Stimulated activated CD4-positive, alpha-beta T cell treated with anti-CD3 and anti-CD28 coated beads, Interleukin-4, amount 100 ng/mL, for 48 hours (primary cell): ENCODE measurements at places on chromosomes 1 and 21.

GRCh38 chr21:28142697-28143096 is 850.0 kb downstream of the LTN1 start:
- DNase-seq, result no peak

GRCh38 chr1:176800978-176801513 is 338.1 kb downstream of the PAPPA2 start:
- no peak for DNase-seq

- no peak for DNase-seq
Observed at GRCh38 chr1:180192172-180192571, 37.5 kb downstream of the QSOX1 start.

DNA sequence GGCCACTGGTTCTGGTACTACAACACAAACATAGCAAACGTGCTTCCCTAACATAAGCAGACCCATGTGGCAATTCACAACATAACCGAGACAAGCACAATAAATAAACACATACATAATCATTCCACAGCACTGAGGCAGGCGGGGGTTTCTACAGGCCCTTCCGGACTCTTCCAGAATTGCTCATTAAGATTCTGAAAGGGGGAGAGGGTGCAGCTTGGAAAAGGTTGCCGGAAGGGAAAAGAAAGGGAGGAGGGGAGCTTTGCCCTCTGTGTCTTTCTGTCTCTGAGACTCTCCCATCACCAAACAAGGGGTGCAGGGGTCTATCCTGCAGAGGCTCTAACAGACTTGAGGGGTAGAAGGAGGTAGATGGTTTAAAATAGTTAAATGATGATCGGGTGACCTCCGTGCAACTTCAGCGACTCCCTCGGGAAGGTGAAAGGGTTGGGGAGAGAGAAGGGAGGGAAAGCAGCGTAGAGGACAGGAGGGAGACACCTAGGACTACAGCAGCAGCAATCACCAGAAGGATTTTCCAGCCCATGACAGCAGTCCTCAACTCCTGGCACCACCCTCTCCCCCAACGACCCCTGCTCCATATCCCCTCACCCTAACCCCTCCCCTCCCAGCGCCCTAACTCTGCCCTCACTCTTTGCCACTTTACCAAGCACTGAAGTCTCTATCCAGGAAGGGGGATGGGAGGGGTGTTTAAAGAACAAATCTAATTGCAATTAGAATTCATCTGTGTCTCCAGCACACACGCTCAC is 365.5 kb upstream of the ESRRG start:
- no peak for DNase-seq

DNA sequence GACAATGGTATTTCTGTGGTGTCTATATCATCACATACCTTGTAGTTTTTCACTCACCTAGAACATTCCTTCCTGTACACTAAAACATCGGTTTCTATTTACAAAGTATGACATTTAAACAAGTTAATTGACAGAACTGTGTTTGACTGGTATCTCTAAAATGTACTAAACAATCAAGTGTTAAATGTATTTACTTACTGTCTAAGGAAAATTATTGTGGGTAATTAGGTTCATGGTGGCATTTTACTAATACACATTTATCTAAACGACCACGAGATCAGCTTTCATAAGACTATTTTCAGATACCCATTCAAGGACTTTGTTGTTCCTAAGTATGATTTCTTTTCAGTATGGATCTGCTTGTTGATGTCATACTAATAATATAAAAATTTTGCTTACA is 115.2 kb downstream of the ADGRL2 start:
- DNase-seq, result no peak

GRCh38 chr1:35561297-35561971 is 3.8 kb downstream of the NCDN start:
- DNase-seq, result no peak

DNA sequence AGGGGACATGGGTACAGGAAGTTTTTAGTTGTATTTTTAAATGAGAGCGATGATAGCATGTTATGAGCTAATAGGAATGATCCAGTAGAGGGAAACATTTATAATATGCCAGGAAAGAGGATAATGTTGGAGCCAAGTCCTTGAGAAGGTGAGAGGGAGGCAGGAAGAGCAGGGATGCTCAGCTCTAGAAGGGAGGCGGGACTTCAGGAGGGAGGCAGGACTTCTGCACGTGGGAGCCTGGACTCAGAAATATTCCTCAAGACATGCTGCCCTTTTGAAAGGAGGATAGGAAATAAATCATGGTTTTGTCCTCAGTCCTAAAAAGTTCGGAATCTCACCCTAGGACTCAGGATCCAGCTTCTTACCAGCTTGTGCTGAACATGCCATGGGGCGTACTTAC is 5.9 kb downstream of the ADARB1 start:
- DNase-seq, result no peak

GRCh38 chr1:51516649-51517158 is 2.4 kb downstream of the EPS15 start:
- DNase-seq, result no peak

- DNase-seq, result no peak
Observed at GRCh38 chr1:89847191-89847729, 26.4 kb downstream of the LRRC8D start.

DNA sequence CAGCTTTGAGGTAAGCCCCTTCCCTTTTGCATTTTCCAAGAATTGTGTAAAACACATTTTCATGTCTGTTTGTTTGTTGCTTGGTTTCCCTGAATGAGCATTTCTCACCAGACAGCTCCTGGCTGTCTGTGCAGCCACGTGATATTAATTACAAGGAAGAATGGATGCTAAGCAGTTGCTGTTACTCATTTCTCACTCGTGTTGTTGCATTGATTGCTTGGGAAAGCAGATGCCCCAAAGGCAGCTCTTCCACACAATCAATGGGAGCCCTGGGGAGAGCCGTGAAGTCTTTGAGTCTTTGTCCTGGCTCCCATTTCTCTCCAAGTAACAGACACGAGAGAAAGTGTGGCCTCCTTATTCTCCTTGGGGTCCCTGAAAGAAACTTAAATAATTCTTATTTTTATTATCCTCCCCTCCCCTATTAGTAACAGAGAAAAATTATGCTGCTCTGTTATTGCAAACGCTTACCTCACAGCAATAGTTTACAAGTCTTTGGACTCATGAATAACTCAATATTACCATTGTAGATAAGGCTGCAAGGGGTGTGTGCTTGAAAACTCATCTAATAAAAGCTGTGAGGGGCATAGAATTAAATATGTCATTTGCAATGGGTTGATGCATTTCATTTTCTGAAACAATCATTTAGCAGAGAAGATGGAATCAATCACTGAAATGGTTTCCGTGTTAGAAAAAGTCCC is 127.7 kb upstream of the CAMK1G start:
- DNase-seq, result no peak

GRCh38 chr1:81151206-81151605 is 649.5 kb upstream of the ADGRL2 start:
- DNase-seq, result no peak

DNA sequence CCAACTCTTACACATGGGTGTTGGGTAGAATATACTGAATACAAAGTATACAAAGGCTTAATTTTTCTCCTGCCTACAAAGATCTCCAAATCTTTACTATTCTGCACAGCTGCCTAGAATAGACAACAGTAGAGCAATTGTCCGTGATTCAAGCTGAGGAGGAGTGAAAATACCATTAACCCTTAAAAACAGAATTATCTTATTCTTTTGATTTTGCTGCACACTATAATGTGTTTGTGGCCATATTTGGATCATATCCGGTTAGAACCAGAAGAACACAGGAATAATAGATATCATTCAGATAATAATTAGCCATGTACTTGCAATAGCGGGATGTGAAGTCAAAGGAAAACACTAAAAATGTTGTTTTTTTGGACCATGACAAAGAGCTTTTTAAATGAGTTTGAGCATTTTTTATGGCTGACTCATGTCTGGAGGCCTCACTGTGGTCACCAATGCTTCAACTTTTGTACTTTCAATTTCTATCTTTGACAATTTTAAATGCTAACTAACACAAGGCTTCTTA is 197.6 kb upstream of the FOXD3 start:
- DNase-seq, result no peak

GRCh38 chr1:152160576-152160975 is 1.5 kb upstream of the RPTN start:
- DNase-seq, result no peak

DNA sequence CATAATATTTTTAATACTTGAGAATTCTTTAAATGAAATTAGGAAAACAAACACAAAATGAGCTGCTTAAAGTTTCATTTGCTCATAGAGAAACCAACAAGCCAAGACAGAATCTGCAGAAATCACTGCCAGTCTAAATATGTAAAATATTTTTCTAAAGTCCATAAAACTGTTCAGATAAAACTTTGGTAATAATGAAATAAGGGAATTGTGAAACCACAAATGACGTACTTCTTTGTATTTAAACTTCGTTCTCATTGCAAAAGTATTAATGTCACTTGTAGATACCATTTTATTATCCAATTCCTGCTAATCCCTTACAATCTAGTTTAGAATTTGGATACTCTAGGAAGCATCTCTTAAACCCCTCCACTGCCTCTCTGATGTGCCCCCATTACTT is 234.5 kb upstream of the NEGR1 start:
- DNase-seq, result no peak

DNA sequence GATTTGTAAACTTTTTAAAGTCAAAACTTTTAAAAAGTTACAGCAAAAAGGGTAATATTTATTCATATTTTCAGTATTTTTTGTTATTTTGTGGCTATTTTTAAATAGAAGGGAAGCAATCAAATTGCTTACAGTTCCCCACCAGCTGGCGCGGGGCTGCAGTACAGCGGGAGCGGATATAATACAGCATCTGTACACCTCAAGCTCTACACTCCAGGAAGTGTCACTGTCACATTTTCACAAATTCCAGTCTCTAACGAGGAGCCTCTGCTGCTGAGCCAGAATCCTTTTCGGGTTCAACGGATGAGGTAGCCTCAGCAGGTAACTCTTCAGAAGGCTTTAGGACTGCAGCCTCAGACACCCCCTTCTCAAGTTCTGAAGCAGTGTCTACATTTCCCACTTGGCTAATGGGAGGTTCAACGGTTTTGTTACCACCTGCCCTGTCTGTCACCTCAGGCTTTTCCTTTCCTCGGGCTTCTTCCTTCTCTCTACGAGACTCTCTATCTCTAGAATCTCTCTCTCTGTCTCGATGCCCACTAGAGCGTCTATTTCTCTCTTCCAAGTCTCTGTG is 11.7 kb downstream of the SOD1 start:
- DNase-seq, result no peak

GRCh38 chr1:39695016-39695415 is 3.8 kb upstream of the HPCAL4 start:
- DNase-seq, result no peak

- DNase-seq, result no peak
Observed at GRCh38 chr1:205330150-205330549, 8.6 kb upstream of the NUAK2 start.

GRCh38 chr21:35172231-35172630 is 123.1 kb upstream of the RUNX1 start:
- no peak for DNase-seq

DNA sequence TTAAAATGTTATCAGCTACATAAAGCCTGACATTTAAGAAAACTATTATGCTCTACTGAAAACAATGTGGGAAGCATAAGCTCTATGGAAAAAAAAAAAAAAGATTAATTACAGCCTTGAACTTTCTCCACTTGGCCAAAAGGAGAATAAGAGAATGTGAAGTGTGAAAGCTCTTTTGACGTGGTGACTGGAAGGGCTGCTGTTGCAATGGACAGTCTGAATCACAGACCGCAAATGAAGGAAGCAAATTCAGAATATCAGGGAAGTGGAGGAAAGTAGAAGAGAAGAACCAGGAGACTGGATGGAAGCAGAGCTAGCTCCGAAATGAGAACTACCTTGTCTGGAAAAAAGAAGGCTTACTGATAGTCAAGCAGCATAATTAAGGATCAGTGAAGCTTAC is 106.8 kb downstream of the AK5 start:
- DNase-seq, result no peak

- DNase-seq, result no peak
Observed at GRCh38 chr1:55997536-55997935, 581.8 kb downstream of the PLPP3 start.

- no peak for DNase-seq
Observed at GRCh38 chr1:85692730-85693314, 15.4 kb downstream of the ZNHIT6 start.
